ENCODE measurements at places on chromosomes 2 and 18.
A peak's percentile ranks its signal among the peaks of the same experiment; 100 is the strongest.

- DNase-seq, result no peak
Observed at GRCh38 chr2:58562276-58562675, 321.2 kb upstream of the FANCL start.

DNA sequence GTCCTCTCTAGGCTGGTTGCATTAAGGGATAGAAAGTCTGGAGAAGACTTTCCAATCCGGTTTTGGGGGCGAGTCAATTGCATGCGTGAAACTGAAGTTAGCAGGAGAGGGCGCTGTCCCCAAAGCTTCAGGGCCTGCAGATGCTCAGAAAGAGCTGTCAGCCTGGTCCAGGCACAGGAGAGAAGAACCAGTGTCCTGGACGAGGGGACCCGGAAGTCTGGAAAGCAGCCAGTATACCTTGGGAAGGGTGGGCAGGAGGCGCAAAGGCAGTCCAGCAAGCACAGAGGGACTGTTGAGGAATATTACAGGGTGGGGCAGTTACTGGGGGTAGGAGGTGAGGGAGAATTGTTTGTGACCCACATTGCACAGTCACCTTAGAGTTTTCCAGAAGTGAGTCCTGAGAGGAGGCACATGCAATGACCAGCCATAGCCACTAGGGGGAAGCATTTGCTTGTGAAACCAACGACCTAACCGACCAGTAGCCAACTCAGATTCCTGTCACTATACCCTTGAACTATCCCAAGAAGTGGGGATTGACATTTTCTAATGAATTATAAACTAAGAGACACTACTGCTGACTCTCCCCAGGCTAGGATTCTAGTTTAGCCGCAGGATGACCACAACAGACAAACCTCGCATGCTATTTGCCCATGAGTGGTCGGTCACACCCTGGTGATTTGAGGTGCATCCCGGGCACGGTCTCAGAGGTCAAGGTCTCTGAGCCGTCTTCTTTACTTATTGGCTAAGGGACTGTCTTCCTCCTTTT is 172.8 kb downstream of the RDH14 start:
- DNase-seq, result peak; percentile 65

DNA sequence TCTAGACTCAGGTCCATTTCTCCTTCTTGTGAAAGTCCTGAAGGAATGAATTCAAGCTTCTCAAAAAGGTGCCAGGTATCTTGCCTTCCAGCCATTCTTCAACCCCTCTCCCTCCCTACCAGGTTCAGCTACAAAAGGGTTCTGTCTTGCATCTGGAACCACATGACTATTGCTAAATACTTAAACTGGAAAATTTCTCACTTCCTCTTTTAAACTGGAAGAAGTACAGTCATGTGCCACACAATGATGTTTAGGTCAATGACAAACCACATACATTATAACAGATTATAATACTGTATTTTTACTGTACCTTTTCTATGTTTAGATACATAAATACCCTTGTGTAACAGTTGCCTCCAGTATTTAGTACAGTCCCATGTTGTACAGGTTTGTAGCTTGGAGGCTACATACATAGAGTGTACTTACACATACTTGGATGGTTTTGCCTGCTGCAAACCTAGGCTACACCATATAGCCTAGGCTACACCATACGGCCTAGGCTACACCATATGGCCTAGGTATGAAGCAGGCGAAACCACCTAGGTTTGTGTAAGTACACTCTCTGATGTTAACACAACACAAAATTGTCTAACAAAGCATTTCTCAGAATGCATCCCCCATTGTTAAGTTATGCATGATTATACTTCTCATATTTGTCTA is 142.0 kb upstream of the DNMT3A start:
- DNase-seq, result no peak

GRCh38 chr2:23904692-23905091 is 22.2 kb downstream of the ATAD2B start:
- DNase-seq, result no peak

DNA sequence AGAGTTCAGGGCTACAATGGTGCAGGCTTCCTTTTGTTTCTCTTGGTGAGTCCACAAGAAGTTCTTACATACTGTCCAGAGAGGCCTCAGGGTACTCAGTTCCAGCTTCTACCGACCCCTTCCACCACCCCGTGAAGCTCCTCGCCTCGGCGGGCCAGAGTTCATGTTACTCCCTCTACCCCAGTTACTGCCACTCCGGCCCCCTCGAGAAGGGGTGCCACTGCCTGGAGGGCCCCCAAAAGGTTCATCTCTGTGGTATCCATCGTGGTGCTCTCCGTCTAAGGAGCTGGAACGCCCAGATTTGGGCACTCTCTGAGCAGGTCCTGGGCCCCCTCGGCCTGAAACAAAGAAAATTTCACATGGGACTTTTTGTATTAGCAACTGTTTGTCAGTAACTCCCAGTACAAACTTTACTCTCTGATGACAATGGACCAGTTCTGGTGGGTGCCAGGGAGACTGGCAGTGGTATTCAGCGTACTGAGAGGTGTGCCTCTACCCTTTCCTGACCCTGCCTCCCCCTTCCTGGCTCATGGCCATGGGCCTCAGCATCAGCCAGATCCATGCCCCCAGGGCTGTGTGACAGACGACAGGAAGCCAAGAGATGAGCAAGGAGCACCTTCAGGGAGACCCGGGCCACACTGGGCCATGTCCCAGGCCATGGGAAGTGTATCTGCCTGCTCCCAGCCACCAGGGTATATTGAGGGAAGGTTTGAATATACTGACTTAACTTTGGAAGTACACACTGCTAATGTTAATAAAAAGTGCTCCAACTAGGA is 5.1 kb downstream of the SFT2D3 start:
- no peak for DNase-seq

DNA sequence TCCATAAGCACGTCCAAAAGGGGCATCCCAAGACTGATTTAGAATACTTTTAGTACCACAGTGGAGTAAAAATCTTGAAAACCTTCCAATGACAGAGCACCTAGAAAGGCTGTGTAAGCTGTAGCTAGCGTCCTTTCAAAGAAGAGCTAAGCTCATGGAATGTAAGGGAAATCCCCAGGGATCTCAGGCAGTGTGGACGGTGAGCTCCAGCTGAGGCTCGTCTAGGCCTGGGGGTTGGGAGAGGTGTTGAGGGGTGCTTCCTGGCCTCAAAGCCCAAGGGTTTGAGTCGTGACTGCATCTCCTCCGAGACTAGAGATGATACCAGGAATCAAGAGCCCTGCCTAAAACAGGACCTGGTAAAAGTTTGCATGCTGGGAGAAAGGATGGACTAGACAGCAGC is 7.6 kb downstream of the CTIF start:
- no peak for DNase-seq

- DNase-seq, result no peak
Observed at GRCh38 chr2:173095356-173095755, 19.7 kb downstream of the MAP3K20 start.

DNA sequence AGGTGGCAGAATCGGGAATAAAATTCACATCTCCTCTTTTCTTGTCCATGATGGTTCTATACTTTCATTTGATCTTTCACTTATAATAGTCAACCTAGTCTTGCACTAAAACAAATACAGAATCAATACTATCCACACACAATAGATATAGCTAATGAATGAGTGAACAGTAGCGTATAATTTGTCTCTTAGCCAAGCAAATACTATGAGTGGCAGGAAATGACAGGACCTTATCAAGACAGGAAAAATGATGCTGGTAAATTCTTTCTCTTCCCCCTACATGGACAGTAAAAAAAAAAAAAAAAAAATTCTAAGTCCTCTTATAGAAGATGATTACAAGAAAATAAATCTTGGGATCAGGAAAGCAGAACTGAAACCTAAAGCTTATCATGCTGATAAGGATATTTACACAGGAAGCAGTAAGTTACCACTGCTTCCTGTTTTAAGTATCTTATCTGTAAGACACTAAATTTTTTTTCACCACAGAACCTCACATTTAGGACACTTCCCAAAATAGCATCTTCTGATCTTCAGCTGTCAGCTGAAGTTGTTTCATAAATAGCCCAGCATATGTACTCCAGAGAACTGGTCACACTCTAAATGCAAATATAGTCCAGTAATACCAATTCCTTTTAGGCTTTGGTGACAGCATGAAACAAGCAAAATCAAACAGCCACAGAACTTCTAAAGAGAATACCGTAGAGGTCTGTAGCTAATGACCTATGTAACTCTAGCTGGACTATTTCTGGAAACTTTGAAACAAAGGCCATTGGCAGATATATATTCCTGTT is 27.0 kb downstream of the IRS1 start:
- no peak for DNase-seq

- DNase-seq, result no peak
Observed at GRCh38 chr2:7375901-7376300, 458.7 kb downstream of the RNF144A start.

GRCh38 chr18:40708726-40709125 is 1246.3 kb upstream of the PIK3C3 start:
- no peak for DNase-seq

DNA sequence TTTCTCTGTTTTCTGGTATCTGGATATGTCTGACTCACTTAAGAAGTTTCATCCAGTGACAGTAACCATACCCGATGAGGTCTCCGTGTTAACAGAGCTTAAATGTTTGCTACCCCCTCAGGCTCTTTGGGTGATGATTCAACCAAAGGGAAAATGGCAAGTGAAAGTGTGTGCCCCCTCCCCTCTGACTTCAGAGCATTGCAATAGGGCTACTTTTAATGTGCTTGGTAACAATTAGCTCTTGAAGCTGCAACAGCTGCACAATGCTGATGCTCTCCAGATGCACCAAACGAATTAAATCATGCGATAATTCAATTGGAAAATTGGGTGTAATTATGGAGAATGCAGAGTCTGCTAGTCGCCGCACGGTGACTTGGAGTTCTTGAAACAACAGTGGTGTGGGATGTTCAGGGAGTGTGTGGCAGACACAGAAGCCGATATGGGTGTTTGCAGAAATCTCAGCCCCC is 270.7 kb downstream of the ALK start:
- no peak for DNase-seq

DNA sequence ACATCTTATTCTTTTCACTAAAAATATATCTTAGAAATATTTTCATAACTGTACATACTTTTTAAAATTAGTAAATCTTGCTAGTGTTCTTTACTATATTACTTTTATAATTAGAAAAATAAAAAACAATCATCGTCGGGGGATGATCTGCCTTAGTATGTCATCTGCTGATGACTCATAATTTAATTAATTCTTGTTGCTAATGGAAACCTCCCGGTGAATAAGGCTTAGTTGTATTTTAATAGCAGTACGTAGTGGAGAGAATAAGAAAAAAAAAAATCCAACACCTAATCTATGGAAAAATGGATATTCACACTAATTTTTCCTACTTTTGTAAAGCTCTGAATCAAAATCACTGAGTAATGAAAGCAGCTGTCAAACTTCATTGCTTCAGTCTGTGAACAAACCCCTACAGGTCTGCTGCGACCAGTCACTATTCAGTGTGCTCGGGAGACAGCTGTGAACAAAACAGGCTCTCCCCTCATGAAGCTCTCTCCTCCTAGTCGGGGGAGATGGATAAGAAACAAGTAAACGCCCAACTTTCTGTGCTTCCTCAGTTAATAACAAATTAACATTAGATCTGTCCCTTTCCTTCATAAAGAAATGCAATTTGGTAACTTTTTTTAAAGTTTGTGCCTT is 97.4 kb upstream of the UPP2 start:
- no peak for DNase-seq

DNA sequence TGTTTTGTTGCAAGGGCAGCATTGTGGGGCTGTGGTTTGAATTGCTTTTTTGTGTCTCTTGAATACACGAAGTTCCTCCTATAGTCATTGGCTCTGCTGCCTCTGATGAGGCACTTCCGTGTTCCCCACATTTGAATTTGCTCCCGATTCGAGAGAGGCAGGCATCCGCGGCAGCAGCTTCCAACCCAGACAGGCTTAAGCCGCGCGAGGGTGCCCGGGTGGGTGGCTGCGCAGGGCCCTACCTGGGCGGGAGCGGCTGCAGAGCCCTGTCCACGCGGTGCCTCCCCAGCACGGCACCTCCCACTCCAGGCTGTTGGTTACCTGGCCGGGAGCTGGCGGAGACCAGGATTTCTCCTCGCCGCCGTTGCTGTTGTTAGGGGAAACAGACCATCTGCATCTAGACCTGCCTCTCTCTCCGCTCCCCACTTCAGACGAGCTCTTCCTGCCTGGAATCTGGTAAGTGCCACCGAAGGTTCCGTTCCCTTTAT is 151.3 kb downstream of the NEDD4L start:
- no peak for DNase-seq

- DNase-seq, result no peak
Observed at GRCh38 chr2:2788076-2788475, 457.0 kb upstream of the MYT1L start.

- no peak for DNase-seq
Observed at GRCh38 chr2:122535960-122536505, 780.6 kb downstream of the TSN start.

- DNase-seq, result no peak
Observed at GRCh38 chr18:21270453-21270852, 28.4 kb downstream of the GREB1L start.

DNA sequence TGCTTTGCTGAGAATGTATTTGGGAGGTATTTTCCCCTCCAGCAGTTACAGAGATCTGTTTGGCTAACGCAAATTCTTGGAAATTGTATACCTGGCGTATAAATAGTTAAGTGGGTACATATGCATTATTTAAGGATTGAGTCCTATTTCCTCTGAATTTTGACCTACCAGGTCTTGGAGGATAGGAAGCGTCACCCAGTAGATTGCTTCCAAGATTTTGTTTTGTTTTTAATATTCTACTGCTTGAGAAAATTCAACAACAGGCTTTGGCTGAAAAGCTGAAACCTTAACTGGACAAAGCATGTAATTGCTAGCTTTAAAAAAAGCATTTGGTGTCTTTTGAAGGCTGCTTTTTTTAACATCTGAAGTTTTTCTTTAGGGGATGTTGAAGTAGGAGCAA is 150.1 kb downstream of the WDSUB1 start:
- DNase-seq, result no peak

DNA sequence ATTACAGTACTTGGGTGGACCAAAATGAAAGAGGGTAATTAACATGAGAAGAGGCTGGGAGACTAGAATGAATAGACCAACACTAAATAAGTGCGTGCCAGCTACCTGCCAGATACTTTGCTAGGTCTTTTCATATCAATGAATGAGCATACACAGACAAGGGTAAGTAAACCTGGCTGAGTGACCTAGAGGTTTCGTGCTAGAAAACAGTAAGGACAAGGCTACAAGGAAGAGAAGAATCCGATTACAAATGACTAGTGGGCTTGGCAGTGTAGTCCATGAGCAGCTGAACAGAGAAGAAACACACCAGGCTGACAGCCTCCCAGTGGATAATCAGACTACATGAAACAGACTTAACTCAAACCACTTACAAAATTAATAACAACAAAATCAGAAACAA is 64.6 kb downstream of the THADA start:
- DNase-seq, result no peak

DNA sequence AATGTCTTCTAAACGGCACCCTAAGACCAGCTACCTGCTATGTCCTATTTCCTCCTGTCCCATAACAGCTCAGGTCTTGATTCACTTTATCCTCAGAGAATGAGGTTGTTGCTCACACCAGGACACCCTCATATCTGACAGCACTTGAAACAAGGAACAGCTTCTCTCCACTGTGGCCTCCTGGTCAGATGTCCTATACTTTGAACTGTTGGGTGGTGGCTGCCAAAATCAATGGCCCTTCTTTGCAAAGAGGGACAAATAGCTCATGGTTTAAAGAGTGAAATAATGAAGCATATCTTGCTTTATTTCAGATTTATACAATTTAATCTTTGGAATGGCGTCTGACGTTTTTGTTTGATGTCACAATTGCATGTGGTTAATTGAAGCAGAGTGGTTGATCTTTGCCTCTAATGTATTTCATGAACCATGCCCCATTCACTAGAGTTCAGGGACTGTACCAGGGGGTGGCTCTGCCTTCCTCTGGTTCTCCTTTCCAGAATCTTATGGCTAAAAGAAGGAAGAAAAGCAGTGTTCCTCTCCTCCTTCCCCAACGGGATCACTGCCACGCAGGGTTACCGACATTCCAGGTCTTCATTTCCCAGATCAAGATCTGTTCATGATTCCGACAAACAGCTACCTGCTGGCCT is 24.1 kb upstream of the ZCCHC2 start:
- no peak for DNase-seq

Measured in natural killer cell treated with Interleukin-12 subunit alpha and Interleukin-12 subunit beta and Interleukin-15 and Interleukin-18, amount 100 ng/mL, for 72 hours (primary cell).